ENCODE measurements at places on chromosomes 7 and 10. TPM values are rescaled to one million over a fixed set of nuclear protein-coding genes. Genes with fewer than 3 reads are reported as not detected.

Gene ATRNL1
- not detected for total RNA-seq

Gene PRPS1L1
- total RNA-seq: not detected

DNA sequence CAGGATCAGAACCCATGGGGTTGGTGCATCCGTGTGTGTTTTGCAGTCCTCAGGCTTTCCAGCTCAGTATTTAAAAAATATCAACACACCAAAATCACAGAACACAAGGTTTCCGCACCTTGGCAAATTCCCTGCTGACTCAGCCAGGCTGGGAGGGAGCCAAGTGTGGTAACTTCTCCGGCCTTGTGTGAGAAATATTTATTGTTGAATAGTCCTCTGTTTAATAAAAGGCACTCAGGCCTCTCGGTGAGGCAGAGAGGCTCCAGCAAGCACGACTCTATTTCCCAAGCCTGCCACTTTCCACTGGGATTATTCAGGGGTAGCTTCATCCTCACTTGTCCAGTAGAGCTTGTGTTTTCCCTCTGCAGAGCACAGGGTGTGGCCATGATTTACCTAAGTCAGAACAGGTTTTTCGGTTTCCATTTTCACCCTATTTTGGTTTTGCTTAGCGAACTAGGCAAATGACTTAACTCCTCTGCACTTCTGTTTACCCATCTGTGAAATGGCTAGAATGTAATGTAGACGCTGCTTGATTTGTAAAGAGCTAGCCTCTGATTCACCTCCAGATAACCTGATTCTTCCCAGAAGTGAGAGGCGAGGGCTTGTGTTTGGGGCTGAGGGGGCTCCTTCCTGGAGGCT is 13.0 kb upstream of the CHST15 start:
- H3K27ac ChIP-seq: peak overlapping the region; percentile 78
- peak; percentile 91 for DNase-seq
- H3K36me3 ChIP-seq: no peaks in the 10 kb centered on the region
- H3K4me3 ChIP-seq: peak overlapping the region; percentile 53
- H3K4me1 ChIP-seq: peaks cover 26% of the 10 kb centered on the region

DNA sequence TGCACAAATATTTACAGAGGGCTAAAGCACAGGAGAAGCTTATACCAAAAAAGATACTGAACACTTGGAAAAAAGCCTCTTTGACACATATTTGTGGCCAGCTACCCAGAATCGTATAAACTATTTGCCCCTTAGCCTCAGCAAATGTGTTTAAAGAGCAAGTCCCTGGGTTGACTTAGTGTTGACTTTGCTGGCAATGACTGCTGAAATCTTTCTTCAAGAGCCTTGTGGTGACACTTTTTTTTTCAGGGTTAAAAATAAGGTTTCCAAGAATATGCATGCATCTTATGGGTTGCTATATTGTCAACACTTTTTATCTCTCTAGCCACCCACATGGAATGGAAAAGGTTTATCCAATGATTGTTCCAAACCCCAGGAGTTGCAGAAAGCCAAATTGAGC is 14.9 kb upstream of the PLEKHS1 start:
- no peak overlapping the region for H3K4me3 ChIP-seq
- no peaks in the 10 kb centered on the region for H3K27me3 ChIP-seq
- no peak overlapping the region for H3K27ac ChIP-seq
- no peaks in the 10 kb centered on the region for H3K36me3 ChIP-seq
- H3K4me1 ChIP-seq: no peaks in the 10 kb centered on the region

Data from PC-3 (cell line).